ENCODE measurements at places on chromosomes 1 and 21. TPM values are rescaled to one million over a fixed set of nuclear protein-coding genes. Genes with fewer than 3 reads are reported as not detected.

Gene SLAMF7
- not detected for total RNA-seq

Gene BTBD8
- 93.1 TPM for total RNA-seq

Gene NBPF20
- 4.8 TPM for total RNA-seq

Gene IQGAP3
- total RNA-seq: 1.1 TPM

Gene MTARC1
- 9.4 TPM for total RNA-seq

Gene FMO4
- 1.9 TPM for total RNA-seq

Gene FRRS1
- 1.9 TPM for total RNA-seq
